ENCODE measurements at places on chromosomes 16 and 17.

GRCh38 chr16:3596101-3596861 is 15.1 kb downstream of the SLX4 start:
- no peak for DNase-seq

- DNase-seq: no peak
Measured at GRCh38 chr17:63740464-63741142, 996 bp downstream of the STRADA start.

GRCh38 chr17:51888816-51889215 is 269.7 kb downstream of the CA10 start:
- no peak for DNase-seq

DNA sequence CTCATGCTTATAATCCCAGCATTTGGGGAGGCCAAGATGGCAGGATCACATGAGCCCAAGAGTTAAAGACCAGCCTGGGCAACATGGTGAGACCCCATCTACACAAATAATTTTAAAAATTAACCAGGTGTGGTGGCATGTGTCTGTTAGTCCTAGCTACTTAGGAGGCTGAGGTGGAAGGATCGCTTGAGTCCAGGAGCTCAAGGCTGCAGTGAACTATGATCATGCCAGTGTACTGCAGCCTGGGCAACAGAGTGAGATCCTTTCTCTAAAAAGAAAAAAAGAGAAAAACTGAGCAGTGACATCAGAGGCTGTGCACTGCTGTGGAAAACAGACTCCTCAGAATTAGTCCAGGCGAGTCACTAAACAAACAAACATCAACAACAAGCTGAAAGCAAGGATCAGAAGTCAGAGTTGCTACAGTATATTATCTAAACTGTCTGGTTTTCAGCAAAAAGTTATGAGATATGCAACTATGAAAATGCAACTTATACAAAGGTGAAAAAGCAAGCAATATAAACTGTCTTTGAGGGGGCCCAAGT is 39.3 kb downstream of the CBFB start:
- DNase-seq: no peak

DNA sequence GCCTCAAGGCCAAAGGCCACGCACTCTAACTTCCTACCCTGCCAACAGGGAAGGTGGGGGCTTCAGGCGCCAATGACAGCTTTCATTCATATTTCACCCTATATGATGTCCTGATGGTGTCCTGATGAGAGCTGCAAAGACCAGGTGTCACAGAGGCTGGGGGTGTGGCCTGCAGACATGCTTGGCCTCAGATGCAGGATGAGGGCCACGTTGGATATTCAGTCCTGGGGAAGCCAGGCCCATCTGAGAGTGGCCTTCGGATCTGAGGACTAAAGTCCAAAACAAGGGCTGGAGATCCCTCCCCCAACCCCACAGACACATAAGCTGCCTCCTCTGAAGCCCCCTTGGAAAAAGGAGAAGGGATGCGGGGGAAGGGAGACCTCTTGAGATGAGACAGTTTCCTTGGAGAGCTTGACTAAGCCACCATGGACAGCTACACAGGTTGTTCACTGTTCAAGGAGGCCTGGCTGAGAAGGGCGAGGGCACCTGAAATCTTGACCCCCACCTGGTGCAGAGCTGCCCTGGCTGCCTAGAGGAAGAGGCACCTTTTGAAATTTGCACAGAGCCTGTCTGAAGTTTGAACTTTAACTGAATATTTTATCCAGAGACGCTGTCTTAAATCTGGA is 24.3 kb upstream of the GSG1L start:
- no peak for DNase-seq

All from pulmonary artery endothelial cell (primary cell).